ENCODE measurements at places on chromosomes 4 and X. TPM values are rescaled to one million over a fixed set of nuclear protein-coding genes. Genes with fewer than 3 reads are reported as not detected.

The CSAG3 gene
- 41.6 TPM for total RNA-seq

The MAGEE2 gene
- not detected for total RNA-seq

The NSDHL gene
- 55.1 TPM for total RNA-seq

The BGN gene
- total RNA-seq, result 0.33 TPM

The CENPVL3 gene
- total RNA-seq, result not detected

The FGF5 gene
- total RNA-seq, result not detected

The NUP62CL gene
- 20.2 TPM for total RNA-seq

The TENT5D gene
- total RNA-seq, result not detected

The IL3RA gene
- not detected for total RNA-seq

The CUL4B gene
- 154 TPM for total RNA-seq

The CLNK gene
- total RNA-seq, result not detected

The GRPR gene
- not detected for total RNA-seq

Data from PC-9 (cell line).